ENCODE measurements at places on chromosomes 16 and 17.

GRCh38 chr16:85088570-85089199, 23.6 kb downstream of the CIBAR2 start:
- no peaks in the 10 kb centered on the region for H3K27me3 ChIP-seq
- H3K36me3 ChIP-seq = peaks cover 2% of the 10 kb centered on the region
- no peak for DNase-seq
- no peak overlapping the region for H3K4me3 ChIP-seq
- peaks cover 18% of the 10 kb centered on the region for H3K4me1 ChIP-seq
- no peak overlapping the region for H3K27ac ChIP-seq

DNA sequence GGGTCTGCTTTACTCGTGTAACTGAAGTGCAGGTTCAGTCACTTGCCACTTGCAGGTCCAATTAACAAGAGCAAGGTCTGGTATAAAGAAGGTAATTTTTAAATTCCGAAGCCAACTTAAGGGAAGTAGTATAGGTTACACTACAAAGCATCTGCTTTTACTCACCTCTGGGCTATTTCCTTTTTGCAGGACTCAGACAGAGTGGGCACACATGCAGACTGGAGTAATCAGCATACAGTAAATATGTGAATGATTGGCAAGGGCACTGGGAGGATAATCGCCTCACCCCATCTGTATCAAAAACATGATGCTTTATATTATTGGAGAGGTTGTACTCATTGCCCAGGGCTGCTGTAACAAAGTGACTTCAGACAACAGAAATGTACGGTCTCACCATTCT, 160.1 kb upstream of the CDH5 start:
- no peak for DNase-seq
- no peak overlapping the region for H3K27ac ChIP-seq
- no peaks in the 10 kb centered on the region for H3K36me3 ChIP-seq
- H3K4me3 ChIP-seq = no peak overlapping the region
- H3K4me1 ChIP-seq = no peaks in the 10 kb centered on the region
- H3K27me3 ChIP-seq = peaks cover 41% of the 10 kb centered on the region

DNA sequence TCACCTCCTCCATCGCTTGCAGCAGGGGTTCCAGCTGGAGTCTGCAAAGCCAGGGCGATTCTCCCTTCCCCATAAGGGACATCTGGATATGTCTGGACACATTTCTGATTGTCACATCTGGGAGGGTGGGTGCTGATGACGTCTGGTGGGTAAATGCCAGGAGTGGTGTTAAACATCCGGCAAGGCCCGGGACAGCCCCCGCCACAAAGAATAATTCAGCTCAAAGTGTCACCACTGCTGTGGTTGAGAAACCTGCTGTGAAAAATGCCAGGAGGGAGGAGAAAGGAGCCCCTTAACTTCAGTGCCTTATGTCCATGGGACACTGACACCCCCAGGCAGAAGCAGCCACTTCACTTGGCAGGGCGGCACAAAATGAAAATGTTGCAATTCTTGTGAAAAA, 179.4 kb upstream of the SDK2 start:
- DNase-seq = no peak
- no peak overlapping the region for H3K4me3 ChIP-seq
- H3K27me3 ChIP-seq = peaks cover 6% of the 10 kb centered on the region

- H3K27me3 ChIP-seq = peaks cover 5% of the 10 kb centered on the region
- H3K4me1 ChIP-seq = peaks cover 4% of the 10 kb centered on the region
- no peak overlapping the region for H3K4me3 ChIP-seq
- H3K27ac ChIP-seq = no peak overlapping the region
Measured at GRCh38 chr17:55453839-55454557, 32.4 kb upstream of the MMD start.

GRCh38 chr16:10999300-10999699, 54.9 kb downstream of the CLEC16A start:
- no peak overlapping the region for H3K27ac ChIP-seq
- no peak for DNase-seq
- H3K4me3 ChIP-seq = no peak overlapping the region
- no peaks in the 10 kb centered on the region for H3K4me1 ChIP-seq

DNA sequence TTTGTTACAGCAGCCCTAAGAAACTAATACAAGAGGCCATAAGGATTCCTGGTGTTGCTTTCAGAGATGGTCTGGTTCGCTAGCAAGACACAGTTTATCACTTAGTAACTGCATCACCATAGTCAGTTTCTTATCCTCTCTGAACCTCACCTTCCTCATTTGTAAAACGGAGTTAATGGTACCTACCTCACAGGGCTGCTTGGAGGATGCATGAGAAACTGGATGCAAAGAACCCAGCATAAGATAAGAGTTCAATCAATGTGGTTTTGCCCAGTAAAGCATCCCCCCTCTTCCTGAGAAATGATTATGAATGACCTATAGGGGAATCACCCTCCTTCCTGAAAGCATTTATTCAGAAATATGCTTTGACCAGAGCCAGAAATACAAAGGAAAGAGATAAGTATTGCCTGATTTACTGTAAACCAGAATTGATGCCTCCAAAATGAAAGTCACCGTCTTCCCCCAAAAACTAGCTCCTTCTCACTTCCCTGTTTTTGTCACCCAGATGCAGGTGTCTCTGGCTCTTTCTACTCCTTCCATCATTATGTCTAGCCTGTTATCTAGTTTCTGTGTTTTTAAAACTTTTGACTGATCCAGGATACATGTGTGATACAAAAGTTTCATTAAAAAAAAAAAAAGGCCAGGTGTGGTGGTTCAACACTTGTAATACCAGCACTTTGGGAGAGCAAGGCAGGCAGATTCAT, 2.8 kb upstream of the TEFM start:
- DNase-seq = no peak
- H3K27me3 ChIP-seq = no peaks in the 10 kb centered on the region
- H3K4me3 ChIP-seq = no peak overlapping the region
- H3K36me3 ChIP-seq = peaks cover 5% of the 10 kb centered on the region
- H3K27ac ChIP-seq = no peak overlapping the region

DNA sequence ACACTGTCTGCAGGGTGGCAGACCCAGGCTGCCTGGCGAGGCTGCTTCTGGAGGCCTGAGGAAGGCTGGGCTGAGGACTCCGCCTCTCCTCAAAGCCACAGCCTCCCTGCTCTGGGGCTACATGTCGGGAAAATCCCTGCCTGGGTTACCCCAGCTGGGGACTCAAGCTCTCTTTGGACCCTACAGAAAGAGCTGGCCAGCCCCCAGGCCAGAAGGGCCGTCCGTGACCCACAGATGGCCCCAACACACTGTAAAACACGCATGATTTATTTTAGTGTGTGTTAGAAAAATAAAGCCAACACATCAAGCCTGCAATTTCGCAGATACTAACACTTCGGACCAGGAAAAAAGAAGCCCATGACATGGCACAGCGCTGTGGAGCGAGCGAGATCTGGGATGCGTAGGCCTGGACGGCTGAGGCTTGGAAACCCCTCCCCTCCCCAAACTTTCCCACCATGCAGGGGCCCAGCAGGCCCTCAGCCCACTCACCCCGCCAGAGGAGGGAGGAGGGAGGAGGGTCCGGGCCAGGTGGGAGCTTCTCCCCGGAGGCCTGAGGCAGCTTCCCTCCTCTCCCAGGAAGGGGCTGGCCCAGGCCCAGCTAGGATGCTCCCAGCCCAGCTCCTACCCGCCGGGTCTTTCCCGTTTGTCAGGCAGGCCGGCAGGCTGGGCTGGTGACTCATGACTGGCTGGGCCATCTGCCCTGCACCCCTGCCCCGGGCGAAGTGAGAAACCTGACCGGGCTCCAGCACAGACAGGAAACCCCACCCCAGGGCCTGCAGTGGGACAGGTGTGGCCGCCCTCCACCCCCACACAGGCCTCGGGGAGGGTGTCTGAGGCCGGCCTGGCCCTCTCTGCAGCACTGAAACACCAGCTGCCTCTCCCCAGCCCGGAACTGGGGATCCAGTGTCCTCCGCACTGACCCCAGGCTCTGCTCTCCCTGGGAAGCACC, 34.1 kb upstream of the SLC38A10 start:
- no peak for DNase-seq
- no peaks in the 10 kb centered on the region for H3K4me1 ChIP-seq
- no peak overlapping the region for H3K4me3 ChIP-seq
- H3K27ac ChIP-seq = no peak overlapping the region

DNA sequence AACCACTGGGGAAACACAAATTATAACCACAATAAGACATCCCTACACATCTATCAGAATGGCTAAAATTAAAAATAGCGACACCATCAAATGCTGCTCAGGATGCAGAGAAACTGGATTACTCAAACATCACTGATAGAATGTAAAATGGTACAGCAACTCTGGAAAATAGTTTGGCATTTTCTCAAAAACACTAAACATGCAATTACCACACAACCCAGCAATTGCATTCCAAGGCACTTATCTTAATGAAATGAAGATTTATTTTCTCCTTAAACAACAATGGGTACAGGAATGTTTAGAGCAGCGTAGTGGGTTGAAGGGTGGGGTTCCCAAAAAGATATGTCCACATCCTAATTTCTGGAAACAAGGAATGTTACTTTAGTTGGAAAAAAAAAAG, 309.0 kb upstream of the PMFBP1 start:
- no peaks in the 10 kb centered on the region for H3K27me3 ChIP-seq
- H3K36me3 ChIP-seq = peaks cover 8% of the 10 kb centered on the region
- peak overlapping the region; percentile 12 for H3K4me3 ChIP-seq
- H3K4me1 ChIP-seq = peaks cover 18% of the 10 kb centered on the region
- H3K27ac ChIP-seq = no peak overlapping the region

DNA sequence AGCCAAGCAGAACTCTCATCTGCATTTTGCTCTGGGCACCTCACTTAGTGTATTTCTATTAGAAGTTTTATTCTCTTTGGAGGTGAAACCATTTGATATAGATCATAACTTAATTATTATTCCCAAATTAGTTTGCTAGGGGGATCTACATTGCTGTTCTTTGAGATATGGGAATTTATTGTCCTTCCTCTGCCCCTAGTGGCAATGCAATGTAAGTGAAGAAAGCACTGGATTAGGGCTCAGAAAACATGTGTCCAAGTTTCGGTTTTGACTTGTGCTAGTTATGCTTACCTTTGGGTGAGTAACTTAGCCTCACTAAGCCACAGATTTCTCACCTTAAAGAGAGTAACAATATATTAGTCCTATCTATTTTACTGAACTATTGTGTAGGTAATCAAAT, 2.9 kb downstream of the KRT39 start:
- H3K36me3 ChIP-seq = peaks cover 6% of the 10 kb centered on the region
- DNase-seq = no peak
- H3K27me3 ChIP-seq = peaks cover 12% of the 10 kb centered on the region
- no peak overlapping the region for H3K27ac ChIP-seq

Data from naive thymus-derived CD8-positive, alpha-beta T cell (primary cell).